ENCODE measurements at places on chromosomes 11 and 22.

- no peak for DNase-seq
Measured at GRCh38 chr11:93219440-93219839, 21.6 kb upstream of the SLC36A4 start.

GRCh38 chr11:126457817-126458216 lies 102.3 kb downstream of the ST3GAL4 start:
- DNase-seq = no peak

DNA sequence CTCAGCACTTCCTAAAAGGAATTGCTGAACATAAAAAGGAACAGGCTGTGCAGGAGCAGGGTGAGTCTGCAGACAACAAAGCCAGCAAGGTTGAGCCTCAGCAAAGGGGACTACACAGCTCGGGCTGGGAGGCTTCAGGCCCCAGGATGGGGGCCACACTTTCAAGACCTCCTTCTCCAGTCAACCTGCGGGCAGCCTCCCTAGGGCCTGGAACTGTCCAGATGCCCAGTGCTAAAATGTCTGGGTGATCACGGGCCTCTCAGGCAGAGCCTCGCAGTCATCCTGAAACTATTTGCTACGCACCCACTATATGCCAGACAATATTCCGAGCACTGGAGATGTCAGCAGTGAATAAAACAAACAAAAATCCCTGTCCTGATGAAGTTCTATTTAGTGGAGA lies 3.9 kb upstream of the NEFH start:
- DNase-seq = peak; percentile 59

- no peak for DNase-seq
Measured at GRCh38 chr11:16876837-16877236, 137.4 kb downstream of the PLEKHA7 start.

- DNase-seq = no peak
Measured at GRCh38 chr11:100141201-100141600, 545.9 kb upstream of the ARHGAP42 start.

- DNase-seq = peak; percentile 85
Measured at GRCh38 chr11:8006349-8006977, 19.3 kb downstream of the EIF3F start.

DNA sequence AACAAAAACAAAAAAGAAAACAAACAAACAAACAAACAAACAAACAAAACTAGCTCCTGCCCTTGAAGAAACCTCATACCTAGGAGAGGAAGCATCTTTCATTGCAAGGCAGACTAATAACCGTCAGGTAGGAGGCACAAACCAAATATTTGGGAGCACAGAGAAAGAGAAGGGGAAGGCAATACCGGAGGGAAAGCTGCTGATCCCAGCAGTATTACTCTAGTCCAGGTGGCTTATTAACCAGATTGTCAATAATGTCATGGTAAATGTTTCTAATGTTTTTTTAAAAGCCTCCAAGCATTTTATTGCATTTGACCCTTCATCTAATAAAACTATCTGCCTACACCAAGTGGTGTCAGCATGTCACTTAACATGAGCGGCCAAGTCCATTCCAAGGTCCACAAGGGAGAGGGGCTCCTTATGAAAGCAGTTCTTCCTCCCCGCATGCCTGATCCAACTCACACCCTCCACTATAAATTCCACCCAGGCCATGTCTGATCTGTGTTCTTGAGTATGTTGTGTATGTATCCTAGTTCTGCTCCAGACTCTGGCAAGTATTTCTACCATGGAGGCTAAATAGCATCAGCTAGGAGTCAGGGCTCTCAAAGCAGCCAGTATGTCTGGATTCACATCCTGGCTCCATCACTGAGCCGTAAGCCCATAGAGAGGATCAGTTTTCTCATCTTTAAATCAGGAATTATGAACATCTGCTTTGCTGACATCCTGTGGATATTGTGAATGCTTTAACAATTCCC lies 208.1 kb upstream of the TENM4 start:
- DNase-seq = no peak

DNA sequence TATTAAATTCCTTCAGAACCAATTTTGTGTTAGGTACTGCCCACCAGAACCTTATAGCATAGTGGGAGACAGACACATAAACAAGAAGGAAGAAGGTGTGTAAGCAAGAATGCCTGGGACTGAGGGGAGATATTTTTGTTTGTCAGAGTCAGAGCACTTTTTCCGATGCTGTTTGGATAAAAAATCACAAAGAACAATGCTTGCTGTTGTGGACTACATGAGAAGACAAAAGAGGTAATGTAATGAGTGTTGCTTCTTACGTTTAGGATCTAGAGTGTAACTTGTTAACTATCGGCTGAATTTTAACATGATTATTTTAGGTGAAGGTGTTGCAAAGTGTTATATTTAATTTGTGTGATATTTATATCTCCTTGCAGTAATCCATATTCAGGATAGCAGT lies 84.9 kb downstream of the ATM start:
- no peak for DNase-seq

DNA sequence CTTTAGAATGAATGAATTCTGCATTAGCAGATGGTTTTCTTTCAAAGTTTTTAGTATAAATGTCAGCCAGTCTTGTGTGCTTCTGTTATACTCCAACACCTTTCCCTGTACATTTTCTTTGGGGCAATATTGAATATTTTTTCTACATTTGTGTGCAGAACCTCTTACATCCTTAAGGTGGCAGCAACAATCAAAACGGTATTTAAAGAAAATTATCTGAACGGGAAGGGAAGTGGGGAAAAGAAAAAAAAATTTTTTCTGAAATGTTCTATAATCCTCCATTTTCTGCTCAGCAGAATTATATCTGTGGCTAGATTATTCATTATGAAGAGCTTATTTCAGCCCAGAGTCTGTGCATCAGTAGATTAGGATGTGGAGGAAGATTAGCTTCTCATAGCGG lies 347.3 kb upstream of the RAG2 start:
- no peak for DNase-seq

- DNase-seq = no peak
Measured at GRCh38 chr22:18028817-18029527, 4.6 kb upstream of the MICAL3 start.

GRCh38 chr11:15629690-15630321 lies 515.1 kb downstream of the INSC start:
- peak; percentile 68 for DNase-seq

DNA sequence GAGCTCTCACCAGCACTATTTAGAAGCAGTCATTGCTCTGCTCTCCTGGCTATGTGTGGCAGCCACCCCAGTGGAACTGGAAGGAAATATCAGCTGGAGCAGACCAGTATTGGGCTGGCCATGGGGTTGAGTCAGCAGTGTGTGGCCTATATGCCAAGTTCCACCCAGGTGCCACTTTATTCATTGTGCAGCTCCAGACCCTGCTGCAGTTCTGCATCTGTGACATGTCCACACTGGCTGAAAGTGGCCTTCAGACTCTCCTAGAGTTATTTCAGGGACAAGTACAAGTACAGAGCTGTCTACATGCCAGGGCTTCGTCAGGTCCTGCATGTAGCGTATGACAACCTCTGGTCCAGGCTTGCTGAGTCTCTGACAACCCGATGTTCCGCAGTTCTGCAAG lies 55.2 kb downstream of the CABIN1 start:
- DNase-seq = no peak

DNA sequence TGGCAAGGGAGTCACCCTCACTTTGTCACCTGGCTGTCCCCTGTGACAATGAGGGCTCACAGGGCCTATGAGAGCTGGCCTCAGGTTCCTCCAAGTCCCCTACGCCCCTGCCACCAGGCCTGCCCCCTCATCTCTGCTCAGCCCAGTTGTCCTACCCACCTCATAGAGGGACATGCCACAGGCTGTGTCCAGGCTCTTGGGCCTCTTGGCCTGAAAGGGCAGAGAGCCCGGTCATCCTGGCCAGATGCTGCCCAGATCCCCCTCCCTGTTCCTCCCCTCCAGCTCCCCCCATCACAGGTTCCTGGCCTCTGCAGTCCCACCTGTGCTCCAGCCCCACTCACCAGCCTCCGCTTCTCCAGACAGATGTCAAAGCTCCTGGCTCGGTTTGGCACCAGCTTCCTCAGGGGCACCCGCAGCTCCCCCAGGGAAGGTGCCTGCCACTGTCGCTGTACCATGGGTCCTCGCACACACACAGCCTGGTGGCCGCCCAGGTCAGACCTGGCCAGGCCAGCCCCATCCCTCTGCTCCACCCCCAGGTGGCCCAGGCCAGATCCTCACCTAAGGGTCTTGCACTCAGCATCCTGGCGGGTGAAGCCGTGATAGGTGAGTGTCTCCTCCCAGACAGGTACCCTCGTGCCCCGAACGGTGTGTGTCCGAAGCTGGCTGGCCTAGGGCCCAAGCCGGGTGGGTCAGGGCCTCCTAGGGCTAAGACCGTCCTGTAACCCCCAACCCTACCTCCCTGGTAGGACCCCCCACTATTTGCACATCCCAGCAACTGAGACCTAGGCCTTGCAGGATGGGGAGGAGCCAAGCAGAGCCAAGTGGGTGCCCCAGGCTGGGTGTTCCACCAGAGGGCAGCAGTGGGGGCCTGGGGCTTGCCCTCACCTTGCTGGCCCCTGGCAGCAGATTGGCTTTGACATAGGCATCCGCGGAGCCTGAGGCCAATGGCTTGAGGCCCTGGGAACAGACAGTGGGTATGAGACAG lies 8.3 kb downstream of the NDUFV1 start:
- peak; percentile 54 for DNase-seq

DNA sequence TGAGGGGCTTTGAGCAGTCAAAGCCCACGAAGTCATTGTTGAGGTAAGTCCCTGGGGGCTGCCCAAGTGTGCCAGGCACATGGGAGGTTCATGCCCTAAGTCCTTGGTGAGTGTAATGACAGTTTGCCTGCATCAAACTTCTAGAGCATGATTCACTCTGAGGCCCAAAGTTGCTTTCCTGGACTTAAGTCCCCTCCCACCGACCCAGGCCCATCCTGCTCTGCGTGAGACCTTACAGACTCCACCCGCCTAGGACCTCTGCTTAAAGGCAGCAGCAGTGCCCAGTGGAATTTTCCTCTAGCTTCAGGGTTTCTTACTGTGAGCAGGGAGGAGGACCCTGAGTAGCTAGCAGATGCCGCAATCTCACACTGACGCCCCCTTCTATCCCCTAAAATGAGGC lies 5.7 kb upstream of the PVALB start:
- DNase-seq = peak; percentile 56

GRCh38 chr22:20437613-20438426 lies at the start of gene SCARF2:
Gene SCARF2, minus strand, starts transcription at chr22:20437825. Its CDS starts 71 bp downstream, at chr22:20437754.
- peak; percentile 81 for DNase-seq

DNA sequence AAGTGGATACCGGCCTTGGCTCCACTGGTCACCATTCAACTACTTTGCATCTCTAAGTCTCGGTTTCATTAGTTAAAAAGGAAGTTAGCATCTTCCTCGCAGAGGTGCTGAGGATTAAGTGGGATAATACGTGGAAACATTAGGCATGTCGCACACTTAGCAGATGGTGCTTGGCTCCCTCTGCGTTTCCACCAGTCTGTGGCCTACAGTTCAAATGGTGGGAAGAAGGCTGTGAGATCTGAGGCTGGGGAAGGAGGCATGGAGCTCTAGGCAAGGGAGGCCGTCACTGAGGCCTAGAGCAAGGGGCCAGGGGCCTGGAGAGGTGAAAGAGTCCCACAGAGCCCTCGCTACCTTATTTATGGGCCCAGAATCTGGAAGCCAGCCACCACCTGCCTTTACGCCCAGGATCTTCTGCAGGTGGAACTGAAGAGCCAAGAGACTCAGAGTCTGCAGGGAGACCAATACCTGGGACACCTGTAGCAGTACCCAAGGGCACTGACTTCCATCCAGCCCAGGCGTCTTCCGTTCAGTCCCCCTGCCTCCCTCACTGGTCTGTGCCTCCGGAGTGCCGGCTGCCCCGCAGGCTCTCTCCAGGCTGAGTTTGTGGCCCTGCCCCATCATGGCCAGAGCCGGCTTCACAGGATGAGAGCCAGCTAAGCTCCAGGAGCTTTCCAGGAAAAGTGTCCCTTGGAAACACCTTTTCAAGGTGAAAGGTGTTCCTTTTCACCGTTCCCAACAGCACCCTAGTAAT lies 66.1 kb upstream of the A4GALT start:
- DNase-seq = no peak

- no peak for DNase-seq
Measured at GRCh38 chr11:73117071-73117470, 25.0 kb downstream of the FCHSD2 start.

DNA sequence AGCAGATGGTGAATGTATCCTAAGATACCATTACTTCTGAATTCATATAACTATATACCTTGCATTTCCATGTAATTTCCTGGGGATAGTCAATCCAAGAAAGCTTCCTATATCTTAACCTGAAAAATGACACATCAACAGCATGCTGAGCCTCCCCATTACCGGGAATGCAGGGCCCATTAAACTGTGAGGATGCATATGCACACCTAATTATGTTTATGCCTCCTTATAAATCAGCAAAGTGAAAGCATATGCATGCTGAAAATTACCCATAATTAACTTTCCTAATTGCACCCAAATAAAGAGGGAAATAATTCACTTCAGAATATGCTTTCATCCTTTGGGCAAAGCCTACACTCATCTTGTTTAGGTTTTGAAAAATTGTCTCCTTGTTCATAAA lies 663.0 kb downstream of the KCNA4 start:
- no peak for DNase-seq

DNA sequence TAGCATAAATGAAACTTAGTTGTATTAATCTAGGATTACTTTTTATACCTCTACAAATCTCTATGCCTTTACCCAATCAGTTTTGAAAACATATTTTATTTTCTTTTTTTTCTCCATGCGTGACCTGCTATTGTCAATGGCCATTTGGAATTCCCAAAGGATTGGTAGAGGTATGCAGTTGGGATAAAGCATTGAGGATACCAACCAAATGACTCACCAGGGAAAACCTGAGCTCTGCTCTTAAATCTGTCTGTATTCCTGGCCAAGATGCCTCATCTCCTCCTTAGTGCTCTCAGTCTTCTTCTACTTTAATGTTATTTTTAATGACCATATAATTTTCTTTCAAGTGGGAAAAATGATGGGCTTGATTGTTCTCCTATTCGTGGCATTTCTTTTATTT lies 61.9 kb downstream of the EHF start:
- no peak for DNase-seq

DNA sequence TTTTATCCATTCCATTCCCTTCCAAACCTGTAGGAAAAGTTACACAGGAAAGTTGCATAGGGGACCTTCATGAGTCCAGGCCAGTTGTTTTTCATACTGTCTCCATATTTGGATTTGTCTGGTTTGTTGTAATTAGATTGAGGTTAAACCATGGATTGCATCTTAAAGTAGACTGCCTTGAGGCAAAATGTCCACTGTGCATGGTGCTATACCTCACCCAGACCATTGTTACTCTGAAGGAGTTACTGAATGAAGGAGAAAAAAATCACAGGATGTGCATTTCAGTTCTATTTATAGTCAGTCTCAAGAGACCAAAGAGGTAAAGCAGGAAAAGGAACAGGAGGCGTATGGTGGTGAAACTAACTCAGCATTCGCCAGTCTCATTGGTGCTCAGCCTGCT lies 29.6 kb upstream of the L3MBTL2 start:
- no peak for DNase-seq

GRCh38 chr11:103623933-103624332 lies 412.5 kb upstream of the DDI1 start:
- no peak for DNase-seq

Measured in neural progenitor cell (in vitro differentiated cells).